ENCODE measurements at places on chromosomes 7 and 10. TPM values are rescaled to one million over a fixed set of nuclear protein-coding genes. Genes with fewer than 3 reads are reported as not detected.

Gene PKD1L1
- polyA plus RNA-seq: 0.13 TPM

Gene KCNH2
- 4.5 TPM for polyA plus RNA-seq

Gene AQP1
- 23.9 TPM for polyA plus RNA-seq

Gene CAV1
- 9.6 TPM for polyA plus RNA-seq

Gene PCDH15
- 6.1 TPM for polyA plus RNA-seq

Gene IL2RA
- 0.24 TPM for polyA plus RNA-seq

Gene EPHA1
- 0.40 TPM for polyA plus RNA-seq

Gene MYL10
- not detected for polyA plus RNA-seq

Gene RTKN2
- 0.08 TPM for polyA plus RNA-seq

Gene LLCFC1
- not detected for polyA plus RNA-seq

Gene SUN3
- not detected for polyA plus RNA-seq

Gene CDC14C
- polyA plus RNA-seq: not detected

Gene KAZALD1
- polyA plus RNA-seq: 0.55 TPM

Gene SOSTDC1
- polyA plus RNA-seq: 0.16 TPM

Gene TMEM229A
- 1.4 TPM for polyA plus RNA-seq

Gene CTNNA3
- 0.09 TPM for polyA plus RNA-seq

Gene NME8
- polyA plus RNA-seq: 1.9 TPM

Gene MMP21
- not detected for polyA plus RNA-seq

Gene GIMAP6
- 11.0 TPM for polyA plus RNA-seq

Gene HDAC9
- polyA plus RNA-seq: 7.7 TPM

Gene CPSF4
- polyA plus RNA-seq: 38.0 TPM

Gene RPA3
- polyA plus RNA-seq: 31.4 TPM

Gene ASIC3
- polyA plus RNA-seq: 10.0 TPM

Gene OR2A1
- 0.16 TPM for polyA plus RNA-seq

Gene CREM
- 136 TPM for polyA plus RNA-seq

Gene PODXL
- polyA plus RNA-seq: 10.2 TPM

Gene ITGB8
- 1.1 TPM for polyA plus RNA-seq

Gene TSPAN13
- polyA plus RNA-seq: 53.6 TPM

Gene ADAM12
- 0.37 TPM for polyA plus RNA-seq

Gene PNLIPRP2
- polyA plus RNA-seq: 0.44 TPM

Gene C10orf62
- 0.44 TPM for polyA plus RNA-seq

Gene SPDYE6
- not detected for polyA plus RNA-seq

Gene ZNF33B
- polyA plus RNA-seq: 5.1 TPM

Gene AUTS2
- 18.7 TPM for polyA plus RNA-seq

Gene MYO1G
- polyA plus RNA-seq: 1.0 TPM

Gene SPDYE11
- polyA plus RNA-seq: not detected

Gene FGL2
- 4.8 TPM for polyA plus RNA-seq

Gene AKR1C1
- 14.8 TPM for polyA plus RNA-seq

Gene CYP2W1
- polyA plus RNA-seq: 0.70 TPM

Gene TMEM236
- 0.72 TPM for polyA plus RNA-seq
